D721Med (cell line): ENCODE measurements at places on chromosomes 3 and 15.

GRCh38 chr3:155382396-155383042, 89.0 kb upstream of the STRIT1 start:
- peak; percentile 19 for DNase-seq

- no peak for DNase-seq
These were observed 94.0 kb downstream of the ETFA start for GRCh38 chr15:76217029-76217881.

DNA sequence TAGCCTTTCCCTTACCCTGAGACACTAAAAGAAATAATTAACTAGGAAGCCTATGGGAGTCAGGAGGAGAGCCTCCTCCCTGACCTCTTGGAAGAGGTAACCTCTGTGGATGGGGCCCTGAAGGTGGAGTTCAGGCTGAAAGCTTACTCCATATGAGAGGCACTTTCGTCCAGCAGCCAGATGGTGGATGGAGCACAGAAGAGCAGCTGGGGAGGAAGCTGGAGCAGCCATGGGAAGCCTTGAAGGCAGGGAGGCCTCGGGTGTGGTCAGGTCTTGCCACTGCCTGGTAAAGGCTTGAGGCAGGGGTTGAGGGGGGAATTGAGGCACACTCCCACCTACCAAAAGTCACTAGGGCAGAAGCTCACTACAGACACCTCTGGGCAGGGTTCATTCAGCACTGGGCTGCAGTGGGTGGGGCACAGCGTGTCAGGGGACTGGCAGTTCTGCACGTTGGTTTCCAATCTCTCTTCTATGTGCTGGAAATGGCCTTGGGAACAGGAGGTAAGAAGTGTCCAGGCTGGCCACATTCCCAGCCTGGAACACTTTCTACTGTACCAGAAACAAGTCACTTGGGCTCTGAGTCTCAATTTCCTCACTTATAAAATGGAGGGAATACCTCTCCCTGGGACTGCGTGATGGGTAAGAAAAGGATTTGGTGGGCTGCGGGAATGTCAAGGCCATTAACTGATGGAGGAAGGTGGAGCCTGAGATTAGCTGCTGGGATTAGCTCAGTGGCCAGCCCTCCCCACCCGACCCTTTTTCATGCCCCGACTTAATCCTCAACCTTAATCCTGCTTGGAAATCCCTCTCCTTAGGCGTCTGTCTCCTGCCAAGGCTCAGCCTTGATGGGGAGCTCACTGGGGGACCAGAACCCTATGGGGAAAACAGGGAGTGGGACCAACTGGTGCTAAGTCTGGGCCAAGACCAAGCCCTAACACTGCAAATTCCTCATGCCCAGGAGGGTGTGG, 5.4 kb downstream of the PCBP4 start:
- DNase-seq = peak; percentile 92

GRCh38 chr3:177642042-177642803, 444.9 kb upstream of the TBL1XR1 start:
- DNase-seq = no peak

GRCh38 chr15:70818580-70818979, 35.4 kb downstream of the LARP6 start:
- DNase-seq = no peak

GRCh38 chr15:78034495-78035191, 42.9 kb downstream of the TBC1D2B start:
- no peak for DNase-seq

GRCh38 chr3:81516042-81516441, 245.4 kb downstream of the GBE1 start:
- DNase-seq = no peak

DNA sequence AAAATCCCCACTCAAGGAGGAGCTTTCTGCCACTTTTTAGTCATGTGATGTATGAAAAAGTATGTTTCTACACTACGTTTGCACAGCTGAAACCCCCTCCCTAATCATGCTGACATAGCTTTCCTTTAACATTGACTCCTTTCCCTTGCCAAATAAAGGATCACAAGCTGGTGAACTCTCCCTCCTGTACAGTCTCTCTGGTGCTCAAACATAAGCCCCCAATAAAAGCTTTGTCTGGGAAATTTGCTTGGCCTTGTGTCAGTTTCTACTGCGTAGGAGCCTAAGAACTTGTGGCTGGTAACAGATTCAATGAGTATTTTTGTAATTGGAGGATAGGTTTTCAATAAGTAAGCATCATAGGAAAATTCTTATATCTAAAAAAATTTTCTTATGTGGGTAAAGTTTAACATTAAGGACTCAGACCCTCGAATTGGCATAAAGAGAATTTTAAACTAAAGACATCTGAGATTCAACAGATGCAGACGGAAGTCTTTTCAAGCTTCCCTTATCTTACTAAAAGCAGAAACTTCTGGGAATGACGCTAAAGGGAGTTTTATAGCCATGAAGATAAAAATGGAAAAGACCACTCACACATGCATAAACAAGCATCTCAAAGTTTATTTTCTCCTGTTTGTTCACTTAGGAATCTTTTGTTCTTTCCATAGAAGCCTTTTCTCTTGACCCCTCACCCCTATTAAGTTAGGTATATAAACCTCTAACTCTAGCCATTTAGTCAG, 44.1 kb upstream of the P2RY1 start:
- no peak for DNase-seq
